Sciatic nerve (tissue), 2 donors: ENCODE measurements at places on chromosomes 1 and 21. TPM values are rescaled to one million over a fixed set of nuclear protein-coding genes. Genes with fewer than 3 reads are reported as not detected.
A peak's percentile ranks its signal among the peaks of the same experiment; 100 is the strongest.

MATN1 gene
- 0.18 TPM for total RNA-seq

SPRR5 gene
- total RNA-seq: not detected

CSF3R gene
- total RNA-seq: 57.3 TPM

ACTL8 gene
- not detected for total RNA-seq

DNA sequence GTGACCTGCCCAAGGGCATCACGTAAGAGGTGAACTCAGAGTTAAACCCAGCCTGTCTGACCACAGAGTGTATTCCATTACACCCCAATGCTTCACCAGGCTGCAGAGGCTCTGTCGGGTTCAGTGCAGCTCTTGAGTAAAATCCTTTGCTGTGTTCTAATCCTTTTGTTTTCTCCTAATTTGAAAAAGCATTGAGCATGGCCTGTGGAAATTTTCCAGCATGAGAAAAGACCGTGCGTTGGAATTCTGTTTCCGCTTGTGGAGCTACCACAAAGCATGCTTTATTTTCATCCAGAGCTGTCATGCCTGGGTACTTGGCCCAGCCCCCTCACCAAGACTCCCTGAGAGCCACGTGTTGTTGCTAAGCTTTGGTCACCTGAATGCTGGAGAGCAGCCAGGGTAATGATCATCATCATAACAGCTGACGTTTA is 317.6 kb downstream of the PRDM2 start:
- no peak for DNase-seq

DNA sequence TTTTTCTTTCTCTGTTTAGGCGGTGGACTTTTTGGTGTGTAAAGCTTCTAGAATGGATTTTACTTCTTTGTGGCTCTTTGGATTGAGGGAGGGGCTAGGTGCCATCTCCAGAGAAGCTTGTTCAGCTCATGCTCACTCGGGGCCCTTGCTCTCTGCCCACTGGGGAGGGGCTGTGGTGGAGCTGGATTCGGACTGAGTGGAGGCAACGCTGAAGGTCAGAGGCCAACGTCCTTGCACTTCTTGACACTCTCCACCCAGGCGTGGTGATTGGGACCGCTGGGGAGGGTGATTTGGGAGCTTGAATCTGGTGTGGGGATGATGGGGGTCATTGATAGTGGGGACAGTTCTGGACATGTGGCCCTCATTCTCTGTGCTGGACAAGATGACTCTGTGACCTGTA is 52.6 kb downstream of the ADARB1 start:
- no peak for DNase-seq

DNA sequence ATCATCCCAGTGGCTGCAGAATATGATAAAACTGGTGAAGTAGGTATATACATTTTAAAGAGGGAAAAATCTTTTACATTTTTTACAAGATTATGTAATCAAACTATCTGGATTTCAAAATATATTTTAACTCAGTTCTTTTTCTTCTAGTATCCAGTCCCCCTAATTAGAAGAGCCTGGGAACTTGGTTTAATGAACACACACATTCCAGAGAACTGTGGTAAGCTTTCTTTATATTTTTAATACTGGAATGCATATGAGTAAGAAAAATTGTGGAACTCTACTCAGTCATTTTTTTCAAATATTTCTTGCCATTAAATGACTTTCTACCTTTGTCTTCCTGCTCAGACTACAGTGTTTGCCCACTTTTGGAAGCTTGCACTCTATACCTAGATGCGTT is 8.2 kb downstream of the ACADM start:
- DNase-seq: no peak

- DNase-seq: peak; percentile 88
Observed at GRCh38 chr1:91622616-91623015, 122.0 kb downstream of the CDC7 start.

DNA sequence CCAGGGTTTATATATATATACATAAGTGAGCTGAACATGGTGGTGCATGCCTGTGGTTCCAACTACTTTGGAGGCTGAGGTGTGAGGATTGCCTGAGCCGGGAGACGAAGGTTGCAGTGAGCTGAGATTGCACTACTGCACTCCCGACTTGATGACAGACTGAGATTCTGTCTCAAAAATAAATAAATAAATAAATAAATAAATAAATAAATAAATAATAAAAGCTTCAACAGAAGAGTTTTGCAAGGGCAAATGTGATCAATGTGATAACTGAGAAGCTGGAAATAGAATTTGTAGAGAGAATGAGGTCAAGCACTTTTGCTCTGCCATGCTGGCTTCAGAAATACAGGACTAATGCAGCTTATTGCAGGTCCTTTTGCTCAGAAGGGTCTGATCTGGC is 855.8 kb upstream of the PRMT6 start:
- DNase-seq: no peak

GRCh38 chr1:166716620-166717019 is 122.7 kb upstream of the POGK start:
- no peak for DNase-seq

DNA sequence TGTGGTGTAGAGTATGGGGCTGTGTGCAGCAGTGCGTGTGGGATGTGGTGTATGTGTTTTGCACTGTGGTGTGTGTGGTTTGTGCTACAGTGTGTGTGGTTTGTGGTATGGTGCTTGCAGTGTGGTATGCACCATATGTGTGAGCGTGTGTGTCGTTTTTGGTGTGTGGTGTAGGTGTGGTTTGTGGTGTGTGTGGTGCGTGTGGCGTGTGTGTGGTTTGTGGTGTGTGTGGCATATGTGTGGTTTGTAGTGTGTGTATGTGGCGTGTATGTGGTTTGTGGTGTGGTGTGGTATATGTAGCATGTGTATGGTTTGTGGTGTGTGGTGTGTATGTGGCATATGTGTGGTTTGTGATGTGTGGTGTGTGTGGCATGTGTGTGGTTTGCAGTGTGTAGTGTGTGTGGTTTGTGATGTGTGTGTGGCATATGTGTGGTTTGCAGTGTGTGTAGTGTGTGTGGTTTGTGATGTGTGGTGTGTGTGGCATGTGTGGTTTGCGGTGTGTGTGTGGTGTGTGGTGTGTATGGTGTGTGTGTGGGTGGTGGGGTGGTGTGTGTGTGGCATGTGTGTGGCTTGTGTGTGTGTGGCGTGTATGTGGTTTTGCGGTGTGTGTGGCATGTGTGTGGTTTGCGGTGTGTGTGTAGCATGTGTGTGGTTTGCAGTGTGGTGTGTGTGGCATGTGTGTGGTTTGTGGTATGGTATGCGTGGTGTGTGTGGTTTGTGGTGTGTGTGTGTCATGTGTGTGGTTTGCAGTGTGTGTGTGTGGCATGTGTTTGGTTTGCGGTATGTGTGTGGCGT is 53.5 kb upstream of the TRAPPC10 start:
- no peak for DNase-seq

GRCh38 chr1:206506405-206507283 is 687 bp upstream of the RASSF5 start:
- no peak for DNase-seq

GRCh38 chr1:225830841-225831240 is 20.9 kb downstream of the EPHX1 start:
- DNase-seq: no peak

DNA sequence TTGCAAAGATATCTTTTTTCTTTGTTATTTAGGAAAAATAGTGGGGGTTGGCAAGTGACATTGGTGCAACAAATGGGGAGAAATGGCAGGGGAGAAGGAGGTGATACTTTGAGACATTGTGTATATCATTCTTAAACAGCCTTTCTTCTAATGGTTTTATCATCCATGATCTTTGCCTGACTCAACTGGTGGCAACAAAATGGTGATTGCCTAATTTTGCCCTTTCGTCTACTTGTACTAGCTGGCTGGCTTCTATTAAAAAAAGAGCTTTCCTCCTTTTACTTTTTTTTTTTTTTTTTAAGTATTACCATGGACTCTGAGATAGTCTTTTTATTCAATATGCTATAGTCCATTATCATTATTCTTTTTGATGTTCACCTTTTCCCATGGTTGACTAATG is 27.7 kb downstream of the DESI2 start:
- DNase-seq: no peak

DNA sequence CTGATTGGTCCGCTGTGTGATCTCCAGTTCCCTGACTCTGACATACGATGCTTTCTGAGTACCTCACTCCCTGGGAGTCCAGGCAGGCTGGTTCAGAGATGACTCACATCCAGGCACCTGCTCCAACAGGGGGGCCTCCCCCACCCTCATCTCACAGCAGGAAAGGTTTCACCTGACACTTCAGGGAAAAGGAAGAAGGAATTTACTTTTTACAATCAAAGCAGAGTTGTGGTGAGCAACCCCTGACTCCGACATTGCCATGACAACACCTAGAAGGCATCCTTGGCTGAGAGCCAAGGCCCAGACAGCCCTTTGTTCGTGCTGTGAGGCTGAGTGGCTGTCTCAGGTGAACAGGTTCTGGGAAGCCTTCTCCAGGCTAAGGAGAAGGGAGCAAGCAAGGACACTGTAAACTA is 164.6 kb upstream of the GJB5 start:
- no peak for DNase-seq

DNA sequence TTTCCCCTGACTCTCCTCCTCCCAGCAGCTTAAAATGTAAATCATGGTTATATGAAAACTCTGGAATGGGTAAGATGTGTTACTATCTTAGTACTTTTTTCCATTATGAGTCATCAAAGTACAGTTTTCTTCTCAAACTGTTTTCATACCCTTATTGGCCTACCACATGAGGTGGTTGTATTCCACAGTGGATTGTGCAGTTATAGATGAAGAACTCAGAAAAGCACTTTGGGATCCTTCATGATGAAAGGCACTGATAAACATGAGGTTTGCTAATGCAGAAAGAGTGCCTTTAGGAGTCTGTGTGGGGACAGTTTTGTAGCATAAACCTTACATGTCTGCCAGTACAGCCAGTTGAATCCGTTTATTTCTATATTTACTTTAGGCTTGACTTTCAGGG is 32.0 kb upstream of the MYOCOS start:
- no peak for DNase-seq

DNA sequence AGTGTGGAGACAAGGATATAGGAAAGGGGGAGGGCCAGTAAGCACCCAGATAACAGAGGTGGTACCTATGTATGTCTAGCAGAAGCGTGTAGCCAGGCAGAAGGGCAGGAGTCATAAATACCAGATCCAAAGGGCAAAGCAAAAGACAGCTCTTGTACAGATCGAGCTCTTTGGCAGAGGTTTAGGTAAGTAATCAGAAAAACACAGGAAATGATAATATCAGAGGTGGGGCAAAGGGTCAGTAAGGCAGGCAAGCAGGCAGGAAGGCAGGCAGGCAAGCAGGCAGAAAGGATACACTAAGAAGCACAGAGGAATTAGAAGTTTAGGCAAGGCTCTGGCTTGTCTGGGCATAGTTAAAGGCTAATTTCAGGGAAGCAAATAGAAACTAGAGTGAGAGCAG is 22.7 kb upstream of the SLFNL1 start:
- no peak for DNase-seq

DNA sequence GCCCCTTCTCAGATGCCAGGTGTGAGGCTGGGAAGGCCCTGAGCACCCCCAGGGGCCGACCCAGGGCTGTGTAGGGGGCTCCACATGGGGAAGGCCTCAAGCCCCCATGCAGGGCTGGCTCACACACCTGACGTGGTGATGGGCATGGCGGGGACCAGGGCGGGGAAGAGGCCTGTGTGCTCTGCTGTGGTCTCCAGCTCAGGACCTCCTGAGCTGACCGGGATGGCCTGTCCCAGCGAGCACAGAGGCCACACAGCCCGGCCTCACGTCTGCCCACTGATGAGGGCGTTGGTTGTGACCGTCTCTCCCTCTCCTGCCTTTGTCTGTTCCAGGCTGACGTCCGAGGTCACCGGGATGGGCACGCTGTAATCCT is 40.2 kb upstream of the COL6A1 start:
- DNase-seq: no peak

- DNase-seq: no peak
Observed at GRCh38 chr1:106502659-106503058, 553.8 kb upstream of the PRMT6 start.

DNA sequence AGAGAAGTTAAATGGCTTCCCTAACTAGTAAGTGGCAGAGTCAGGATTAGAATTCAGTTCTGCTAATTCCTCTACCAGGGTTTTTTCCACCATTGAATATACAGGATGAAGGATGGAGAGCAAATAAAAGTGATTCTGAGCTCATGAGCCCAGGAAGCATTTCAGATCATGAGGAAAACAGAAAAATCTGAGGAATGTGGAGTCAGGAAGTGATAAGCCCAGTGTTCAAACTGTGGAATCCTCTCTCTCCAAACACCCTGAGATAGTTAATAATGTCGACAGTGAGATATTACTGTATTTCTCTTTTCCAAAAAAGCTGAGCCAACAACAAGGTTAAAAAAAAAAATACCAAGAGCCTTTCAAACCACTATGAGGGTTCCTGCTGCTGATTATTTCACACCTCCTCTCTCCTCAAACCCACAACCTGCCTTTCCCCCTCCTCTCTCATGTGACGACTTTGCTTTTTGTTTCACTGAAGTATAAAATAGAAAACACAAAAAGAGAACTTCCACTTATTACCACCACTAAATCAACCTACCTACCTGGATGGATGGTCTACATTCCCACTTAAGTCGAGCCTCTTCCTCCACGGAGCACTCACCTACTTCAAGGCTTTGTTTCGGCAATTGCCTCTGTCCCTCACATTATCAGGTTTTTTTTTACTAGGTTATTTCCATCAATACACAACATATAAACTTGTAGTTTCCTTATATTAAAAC is 8.9 kb downstream of the SLAMF1 start:
- DNase-seq: no peak

- no peak for DNase-seq
Observed at GRCh38 chr1:178886551-178886950, 15.7 kb upstream of the ANGPTL1 start.

DNA sequence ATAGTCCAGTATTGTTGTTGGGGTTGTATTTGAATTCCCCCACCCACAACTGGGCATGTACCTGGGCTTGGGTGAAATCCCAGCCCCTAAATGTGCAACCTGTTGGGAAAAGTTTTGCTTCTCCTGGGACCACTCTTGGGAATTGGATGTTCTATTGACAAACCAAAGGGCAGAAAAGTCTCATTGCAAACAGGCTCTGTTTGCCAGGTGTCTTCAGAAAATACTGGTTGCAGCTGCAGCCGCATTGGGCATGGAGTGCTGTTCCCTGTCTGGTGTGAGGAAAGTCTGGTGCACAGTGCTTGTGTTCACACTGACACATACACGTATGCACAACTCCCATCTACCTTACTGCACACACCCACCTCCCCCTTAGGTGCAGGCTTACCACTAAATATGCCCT is 12.1 kb downstream of the PTPRU start:
- DNase-seq: no peak

DNA sequence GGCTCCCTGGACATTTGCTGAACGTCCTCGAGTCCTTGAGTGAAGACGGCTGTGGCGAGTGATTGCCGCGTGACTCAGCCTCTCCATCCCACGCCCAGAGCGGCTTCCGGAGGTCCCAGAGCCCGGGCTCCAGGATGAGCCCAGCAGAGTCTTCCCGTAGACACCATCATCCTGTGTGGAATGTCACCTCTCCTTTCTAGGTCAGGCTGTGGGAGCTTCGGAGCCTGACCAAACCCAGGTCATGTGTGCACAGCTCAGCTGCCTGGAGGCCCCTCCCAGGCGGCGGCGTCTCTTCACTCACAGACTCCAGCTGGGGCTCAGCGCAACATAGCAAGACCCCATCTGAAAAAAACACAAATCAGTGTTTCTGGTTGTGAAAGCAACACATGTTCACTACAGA is 38.2 kb downstream of the PRKCZ start:
- no peak for DNase-seq
